ENCODE measurements at places on chromosomes 6 and 20.

DNA sequence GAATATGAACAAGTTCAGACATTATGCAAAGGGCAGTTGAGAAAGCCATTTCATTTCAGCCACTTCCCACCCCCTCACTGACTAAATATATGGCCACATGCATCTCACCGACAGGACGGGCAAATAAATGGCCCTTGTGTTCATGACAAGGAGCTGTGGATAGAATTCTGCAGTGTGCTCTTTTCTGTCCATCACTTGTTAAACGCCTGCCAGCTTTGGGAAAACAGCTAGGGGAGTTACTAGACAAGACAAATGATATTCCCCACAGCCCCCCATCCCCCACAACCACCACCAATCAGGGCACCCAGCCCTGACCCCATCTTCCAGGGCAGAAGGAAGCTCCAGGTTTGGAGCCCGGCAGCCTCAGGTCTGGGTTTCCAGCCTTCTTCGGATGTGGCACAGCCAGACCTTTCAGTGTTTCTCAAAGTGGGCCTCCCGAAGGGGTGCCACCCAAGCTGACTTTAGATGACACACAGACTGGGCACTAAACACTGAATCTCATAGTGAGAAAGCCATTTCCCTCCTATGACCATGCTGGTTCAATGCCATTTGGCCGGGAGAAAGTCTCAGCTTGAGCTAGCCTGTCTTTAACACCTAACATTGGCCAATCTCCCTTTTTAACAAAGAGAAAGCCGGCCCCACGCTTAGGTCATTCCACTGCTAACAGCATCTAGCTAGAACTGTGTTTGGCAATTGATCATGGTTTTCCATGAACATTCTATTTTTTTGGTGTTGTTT lies 4.0 kb upstream of the RIPOR3 start:
- DNase-seq = no peak

- no peak for DNase-seq
Observed at GRCh38 chr20:8128291-8129060, 3.6 kb upstream of the PLCB1 start.

DNA sequence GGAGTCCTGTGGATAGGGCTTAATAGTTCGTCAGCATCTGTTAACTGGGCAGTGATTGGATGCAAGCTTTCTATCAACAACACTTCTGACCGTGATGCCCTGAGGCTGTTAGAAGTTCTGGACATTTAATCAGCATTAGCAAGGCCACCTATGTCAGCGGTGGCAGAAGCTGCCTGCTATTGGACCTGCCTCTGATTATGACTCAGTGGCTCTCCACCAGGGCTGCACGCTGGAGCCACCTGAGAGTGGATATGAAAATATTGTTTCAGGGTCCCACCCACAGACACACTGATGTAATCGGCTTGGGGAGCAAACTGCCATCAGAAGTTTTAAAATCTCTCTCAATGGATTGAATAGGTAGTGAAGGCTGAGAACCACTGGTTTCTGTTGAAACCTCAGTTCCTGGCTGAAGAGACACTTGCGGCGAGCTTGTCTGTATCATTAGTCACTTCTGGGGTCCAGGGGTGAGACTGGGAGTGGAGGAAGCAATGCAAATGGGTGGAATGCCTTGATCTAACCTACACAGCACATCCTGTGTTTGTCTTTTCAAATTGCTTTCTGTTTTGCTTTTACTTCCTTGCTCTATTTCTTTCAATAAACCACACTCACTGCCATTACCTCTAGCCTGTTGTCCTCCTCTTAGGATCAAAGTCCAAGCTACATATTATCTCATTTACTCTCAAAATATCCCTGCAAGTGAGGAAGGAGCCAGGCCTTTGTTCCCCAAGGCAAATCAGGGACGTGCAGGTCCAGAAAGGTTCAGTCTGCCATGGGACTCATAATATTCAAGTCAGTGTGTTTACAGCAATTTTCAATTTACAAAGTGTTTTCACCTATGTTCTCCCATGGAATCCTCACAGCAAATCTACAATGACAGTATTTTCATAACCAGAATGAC lies 4.2 kb downstream of the CLIC5 start:
- DNase-seq = no peak

- DNase-seq = no peak
Observed at GRCh38 chr20:19251958-19252357, 39.5 kb downstream of the SLC24A3 start.

DNA sequence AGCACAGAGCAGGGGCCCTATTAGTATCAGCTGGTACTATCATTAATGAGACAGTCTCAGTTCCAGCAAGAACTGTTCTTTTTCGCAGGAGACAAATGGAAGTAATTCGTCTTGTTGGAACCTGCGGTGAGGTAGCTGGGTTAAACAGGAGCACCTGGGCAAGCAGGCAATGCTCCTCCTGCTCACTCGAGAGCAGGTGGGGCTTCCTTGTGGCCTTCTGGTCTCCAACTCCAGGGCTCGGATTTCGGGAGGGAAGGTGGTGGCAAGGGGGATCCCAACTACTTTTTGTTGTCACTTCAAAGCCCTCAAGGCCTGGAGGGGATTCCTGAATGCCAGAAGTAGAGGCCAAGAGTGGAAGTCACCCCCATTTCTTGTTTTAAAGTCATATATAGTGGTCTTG lies 1.3 kb upstream of the SPEF1 start:
- DNase-seq = no peak

- no peak for DNase-seq
Observed at GRCh38 chr6:111767752-111768430, 105.4 kb downstream of the FYN start.

GRCh38 chr6:120873125-120873865 lies 461.0 kb downstream of the TBC1D32 start:
- no peak for DNase-seq

DNA sequence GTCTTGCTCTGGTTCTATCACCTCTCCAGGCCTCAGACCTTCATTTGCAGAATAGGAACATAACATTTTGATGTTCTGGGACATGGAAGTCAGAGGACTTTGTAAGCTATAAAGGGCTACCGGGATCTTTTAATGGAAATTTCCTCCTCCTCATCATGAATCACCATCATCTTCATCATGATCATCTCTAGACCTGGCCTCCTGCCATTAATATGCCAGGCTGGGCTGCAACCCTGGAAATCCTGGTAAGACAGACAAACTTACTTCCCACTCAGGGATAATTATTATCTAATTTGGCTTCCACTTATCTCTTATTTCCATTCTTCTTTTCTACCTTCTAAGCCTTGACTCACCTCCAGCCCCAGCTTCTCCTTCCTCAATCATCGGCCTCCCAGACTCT lies 41.0 kb upstream of the MRPS18A start:
- DNase-seq = no peak

DNA sequence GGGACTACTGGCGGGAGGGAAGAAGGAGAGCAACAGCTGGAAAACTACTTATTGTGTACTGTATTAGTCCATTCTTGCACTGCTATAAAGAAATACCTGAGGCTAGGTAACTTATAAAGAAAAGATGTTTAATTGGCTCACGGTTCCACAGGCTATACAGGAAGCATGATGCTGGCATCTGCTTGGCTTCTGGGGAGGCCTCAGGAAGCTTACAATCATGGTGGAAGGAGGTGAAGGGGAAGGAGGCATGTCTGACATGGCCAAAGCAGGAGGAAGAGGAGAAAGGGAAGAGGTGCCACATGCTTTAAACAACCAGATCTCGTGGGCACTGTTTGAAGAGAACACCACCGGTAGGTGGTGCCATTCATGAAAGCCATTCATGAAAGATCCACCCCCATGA lies 67.3 kb downstream of the GMDS start:
- DNase-seq = no peak

- DNase-seq = no peak
Observed at GRCh38 chr6:105711216-105711615, 308.3 kb upstream of the PREP start.

DNA sequence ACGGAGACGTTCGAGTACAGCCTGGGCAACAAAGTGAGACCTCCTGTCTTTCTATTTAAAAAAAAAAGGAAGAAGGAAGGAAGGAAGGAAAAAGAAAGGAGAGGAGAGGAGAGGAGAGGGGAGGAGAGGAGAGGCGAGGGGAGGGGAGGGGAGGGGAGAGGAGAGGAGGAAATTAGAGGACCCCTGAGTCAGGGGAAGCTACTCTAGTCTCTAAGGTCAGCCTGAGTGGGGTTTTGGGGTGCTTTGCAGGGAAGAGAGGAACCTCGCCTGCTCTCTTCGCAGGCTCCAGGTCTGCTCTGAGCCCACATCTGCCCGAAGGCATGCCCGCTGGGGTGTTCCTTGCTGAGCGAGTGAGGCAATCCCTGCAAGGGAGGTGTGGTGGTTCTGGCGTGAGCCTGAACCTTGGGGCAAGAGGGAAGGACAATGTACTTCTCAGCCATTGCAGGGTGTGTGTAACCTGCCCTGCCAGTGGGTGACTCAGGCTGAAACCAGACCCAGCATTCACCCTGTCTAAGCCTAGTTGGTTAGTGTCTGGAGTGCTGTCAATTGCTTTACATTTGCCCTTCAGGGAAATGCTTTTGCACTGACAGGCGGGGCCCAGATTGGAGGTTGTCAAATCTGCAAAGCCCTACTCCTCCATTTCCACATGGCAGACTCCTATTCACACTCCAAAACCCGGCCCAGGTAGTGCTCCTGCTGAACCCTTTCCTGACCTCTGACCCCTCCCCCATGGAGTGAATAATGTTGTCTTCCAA lies 15.3 kb upstream of the MMP9 start:
- no peak for DNase-seq

GRCh38 chr20:1933465-1933870 lies 38.3 kb downstream of the SIRPA start:
- DNase-seq = no peak

- no peak for DNase-seq
Observed at GRCh38 chr6:157461000-157461915, 80.3 kb downstream of the ZDHHC14 start.

GRCh38 chr20:53517146-53517545 lies 76.5 kb downstream of the ZNF217 start:
- DNase-seq = no peak

DNA sequence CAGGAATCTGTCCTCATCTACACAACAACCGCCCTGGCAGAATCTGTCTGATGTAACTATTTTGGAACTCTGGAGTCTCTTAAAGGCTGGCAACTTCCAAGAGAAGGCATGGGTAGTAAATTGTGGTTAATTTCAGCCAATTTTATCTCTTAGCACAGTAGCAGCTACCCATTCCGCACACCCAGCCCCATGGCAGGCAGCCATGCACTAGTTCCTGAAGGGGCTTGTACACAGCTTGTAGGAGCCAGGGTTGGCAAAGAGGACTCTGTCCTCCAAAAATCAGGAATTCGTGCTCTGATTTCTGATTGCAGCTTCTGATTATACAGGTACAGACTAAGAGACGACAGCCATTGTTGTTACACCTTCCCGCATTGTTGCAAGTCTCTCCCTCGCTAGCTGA lies 155.9 kb downstream of the RNF144B start:
- no peak for DNase-seq

DNA sequence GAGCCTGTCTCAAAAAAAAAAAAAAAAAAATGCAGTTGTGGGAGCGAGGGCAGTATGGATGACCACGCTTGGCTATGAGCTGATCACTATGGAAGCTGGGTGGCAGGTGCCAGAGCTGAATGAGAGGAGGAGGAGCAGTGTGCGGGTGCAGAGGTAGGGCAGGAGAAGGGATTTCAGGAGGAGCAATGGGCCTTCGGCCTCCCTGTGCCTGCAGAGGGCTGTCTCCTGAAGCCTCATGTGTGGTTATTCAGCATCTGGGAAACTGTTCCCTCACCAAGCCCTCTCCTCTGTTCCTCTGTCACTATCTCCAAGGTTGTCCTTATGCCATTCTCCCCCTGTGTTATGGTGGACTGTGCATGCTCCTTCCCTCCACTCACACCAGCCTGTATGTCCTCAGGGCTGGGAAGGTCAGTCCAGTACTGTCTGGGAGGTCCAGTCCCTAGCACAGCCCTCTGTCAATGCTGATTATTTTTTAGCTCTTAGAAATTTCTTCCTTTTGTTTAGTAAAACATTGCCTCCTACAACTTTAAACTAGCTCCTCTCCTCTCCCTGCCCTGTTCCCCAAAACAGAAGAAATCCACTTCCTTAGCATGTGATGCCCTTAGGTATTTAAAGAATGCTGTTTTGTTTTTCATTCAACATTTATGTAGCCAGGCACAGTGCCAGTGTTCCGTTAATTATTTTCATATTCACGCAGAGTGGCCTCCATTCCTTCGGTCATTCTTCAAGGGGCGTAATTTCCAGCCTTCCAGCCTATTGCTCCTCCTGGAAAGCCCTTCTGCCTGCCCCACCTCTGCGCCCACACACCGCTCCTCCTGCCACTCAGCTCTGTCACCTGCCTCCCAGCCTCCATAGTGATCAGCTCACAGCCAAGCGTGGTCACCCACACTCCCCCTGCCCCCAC lies 48.9 kb downstream of the CNBD2 start:
- no peak for DNase-seq

- DNase-seq = no peak
Observed at GRCh38 chr6:7025861-7026260, 81.9 kb upstream of the RREB1 start.

GRCh38 chr6:14202947-14203346 lies 85.4 kb downstream of the CD83 start:
- DNase-seq = no peak

DNA sequence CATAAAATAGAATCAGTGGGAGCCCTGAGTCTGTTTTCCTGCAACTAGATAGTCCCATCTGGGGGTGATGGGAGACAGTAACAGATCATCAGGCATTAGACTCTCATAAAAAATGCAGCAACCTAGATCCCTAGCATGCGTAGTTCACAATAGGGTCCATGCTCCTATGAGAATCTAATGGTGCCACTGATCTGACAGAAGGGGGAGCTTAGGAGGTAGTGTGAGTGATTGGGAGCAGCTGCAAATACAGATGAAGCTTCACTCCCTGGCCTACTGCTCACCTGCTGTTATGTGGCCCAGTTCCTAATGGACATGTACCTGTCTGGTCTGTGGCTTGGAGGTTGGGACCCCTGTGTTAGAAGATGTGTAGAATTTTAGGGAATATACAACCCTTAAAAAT lies 904.5 kb upstream of the EPHA7 start:
- no peak for DNase-seq

- DNase-seq = no peak
Observed at GRCh38 chr6:170473301-170473717, 79.8 kb downstream of the PSMB1 start.

DNA sequence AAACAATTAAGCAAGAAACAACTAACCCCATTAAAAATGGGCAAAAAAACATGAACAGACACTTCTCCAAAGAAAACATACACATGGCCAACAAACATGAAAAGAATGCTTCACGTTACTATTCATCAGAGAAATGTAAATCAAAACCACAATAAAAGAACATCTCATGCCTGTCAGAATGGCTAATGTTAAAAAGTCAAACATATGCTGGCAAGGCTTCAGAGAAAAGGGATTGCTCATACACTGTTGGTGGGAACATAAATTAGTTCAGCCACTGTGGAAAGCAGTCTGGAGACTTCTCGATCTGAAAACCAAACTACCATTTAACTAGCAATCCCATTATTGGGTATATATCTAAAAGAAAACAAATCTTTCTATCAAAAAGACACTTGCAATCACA lies 217.5 kb downstream of the TINAG start:
- no peak for DNase-seq

- DNase-seq = no peak
Observed at GRCh38 chr6:3370361-3371221, 86.3 kb downstream of the SLC22A23 start.

DNA sequence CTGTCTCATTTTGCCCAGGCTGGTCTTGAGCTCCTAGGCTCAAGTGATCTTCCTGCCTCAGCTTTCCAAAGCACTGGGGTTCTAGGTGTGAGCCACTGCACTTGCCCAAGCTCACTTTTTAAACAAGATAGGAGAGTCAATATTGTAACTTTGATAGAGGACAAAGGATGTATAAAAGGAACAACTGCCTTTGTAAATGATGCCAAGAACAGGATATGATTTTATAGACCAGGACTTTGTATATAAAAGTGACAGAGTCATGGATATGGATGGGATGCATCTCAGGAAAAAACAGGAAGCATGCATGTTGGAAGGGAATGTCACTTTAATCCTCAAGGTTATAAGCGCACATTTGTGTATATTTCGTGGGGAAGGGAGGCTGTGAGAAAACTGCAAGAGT lies 338.4 kb downstream of the PRL start:
- no peak for DNase-seq

Measured in stimulated activated CD8-positive, alpha-beta memory T cell treated with anti-CD3 and anti-CD28 coated beads, Interleukin-4, amount 100 ng/mL, for 1 hour (primary cell).